ENCODE measurements at places on chromosomes 16 and 17.

DNA sequence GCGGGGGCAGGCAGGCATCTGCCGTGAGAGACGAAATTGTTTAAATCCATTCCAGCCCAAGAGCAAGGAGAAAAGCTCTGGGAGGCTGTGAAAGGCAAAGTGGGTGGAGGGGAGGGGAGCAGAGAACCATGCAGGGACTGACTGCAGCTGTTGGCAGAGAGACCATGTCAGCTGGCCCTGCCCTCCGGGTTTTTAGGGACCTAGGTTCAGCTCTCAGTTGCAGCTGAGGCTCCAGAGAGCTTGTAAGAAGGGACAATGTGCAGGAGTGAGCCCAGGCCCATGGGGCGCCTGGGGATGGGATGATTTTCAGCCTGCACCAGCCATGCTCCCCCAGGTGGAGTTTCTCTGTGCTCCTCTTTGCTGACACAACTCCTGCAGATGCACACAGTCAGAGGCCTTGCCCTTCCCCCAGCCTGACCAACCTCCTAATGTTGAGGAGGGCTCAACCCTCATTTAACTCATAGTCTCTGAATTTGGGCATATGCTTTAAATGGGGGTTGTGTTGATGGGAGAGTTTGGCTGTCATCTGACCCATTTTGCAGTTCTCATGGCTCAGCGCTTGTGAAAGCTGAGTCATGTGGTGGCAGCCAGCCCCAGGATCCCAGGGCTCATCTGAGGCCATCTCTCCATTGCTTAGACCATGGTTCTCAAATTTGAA is 70.9 kb downstream of the PLXDC1 start:
- peak; percentile 30 for DNase-seq

DNA sequence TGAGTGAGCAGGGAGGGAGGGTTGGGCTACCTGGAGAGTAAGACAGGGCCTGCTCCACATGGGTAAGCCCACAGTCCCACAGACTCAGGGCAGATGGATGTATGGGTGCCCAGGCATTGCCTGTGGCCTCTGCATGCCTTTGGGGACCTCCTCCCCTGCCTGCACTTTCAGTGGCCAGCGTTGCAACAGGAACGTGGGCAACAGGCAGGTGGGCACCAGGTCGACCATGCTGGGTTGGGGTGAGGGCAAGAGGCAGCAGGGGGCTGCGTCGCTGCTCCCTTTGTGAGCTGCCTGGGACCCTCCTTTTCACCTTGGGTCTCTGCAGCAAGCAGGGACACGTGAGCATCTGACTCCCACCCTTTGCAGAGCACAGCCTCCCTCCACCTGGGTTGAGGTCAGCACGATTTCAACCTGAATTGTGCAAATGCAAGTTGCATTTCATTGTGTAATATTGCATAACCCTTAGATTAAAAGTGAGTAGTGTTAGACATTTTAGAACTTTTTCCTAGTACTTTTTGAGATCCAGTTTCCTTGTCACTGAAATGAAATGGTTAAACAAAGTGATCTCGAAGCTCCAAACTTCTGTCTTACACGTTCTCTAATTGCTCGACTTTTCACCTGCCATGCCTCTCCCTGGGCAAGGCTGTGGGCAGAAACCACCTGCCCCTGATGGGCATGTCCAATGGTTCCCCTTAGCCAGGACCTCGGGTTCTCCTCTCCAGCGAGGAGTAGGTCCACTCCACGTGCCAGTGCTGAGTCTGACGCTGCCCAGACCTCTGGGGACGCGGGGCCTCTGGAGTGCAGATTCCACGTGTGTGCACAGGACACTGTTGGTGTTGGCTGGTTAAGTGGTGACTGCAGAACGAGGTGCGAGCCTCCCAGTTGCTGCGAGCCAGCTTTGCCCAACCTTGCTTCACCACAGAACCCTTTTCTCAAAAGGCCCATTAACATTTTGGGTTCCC is 32.9 kb upstream of the IL17C start:
- DNase-seq: no peak

DNA sequence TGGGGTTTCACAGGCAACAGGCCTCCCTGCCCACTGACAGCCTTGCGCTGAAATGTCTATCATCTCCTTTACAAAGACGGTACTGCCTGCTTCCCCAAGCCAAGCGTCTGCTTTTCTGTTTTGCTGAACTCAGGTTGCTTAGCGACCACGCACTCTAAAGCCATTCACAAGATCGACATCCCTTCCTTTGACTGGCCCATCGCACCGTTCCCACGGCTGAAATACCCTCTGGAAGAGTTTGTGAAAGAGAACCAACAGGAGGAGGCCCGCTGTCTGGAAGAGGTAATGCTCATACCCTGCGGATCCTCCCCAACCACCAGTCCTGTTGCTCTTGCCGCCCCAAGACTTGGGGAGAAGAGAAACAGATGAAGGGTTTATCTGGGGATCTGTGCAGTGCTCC is 28.7 kb downstream of the TMEM186 start:
- no peak for DNase-seq

GRCh38 chr17:7502987-7503386 is 18.8 kb downstream of the POLR2A start:
- DNase-seq: no peak

DNA sequence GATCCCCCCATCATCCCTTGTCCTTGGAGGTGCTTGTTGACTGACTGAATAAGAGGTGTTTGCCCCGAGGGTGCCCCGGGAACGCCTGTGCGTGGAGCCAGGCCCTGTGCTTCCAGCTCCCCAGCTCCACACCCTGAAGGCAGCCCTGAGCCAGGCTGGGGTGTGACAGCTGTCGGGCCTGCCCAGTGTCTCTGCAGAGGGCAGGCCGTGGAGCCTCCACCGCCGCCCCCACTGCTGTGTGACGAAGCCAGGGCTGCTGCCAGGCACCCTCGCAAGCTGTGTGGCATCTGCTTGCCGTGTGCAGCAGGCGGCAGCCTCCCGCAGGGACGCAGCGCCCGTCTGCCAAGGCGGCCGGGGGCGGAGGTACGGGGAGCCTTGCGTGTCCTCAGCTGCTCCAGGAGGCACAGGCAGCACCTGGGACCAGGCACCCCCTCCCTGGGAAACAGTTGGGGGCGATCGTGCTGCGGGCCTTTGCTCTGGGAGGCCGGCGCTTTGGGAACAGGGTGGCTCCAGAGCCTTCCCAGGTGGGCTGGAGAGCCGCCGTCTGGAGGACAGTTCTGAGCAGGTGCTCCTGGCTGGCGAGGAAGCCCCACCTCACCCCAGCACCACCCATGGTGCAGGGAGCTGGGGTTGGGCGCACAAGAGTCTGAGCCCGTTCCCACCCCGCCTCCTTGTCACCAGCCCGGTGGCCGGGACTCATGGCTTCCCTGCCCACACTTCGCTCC is 26.6 kb downstream of the GSE1 start:
- DNase-seq: peak; percentile 89

- peak; percentile 84 for DNase-seq
Measured at GRCh38 chr16:87492721-87493607, at the start of gene ZCCHC14. Gene ZCCHC14, minus strand, starts transcription at chr16:87493024. Its CDS starts 786 bp downstream, at chr16:87492238.

DNA sequence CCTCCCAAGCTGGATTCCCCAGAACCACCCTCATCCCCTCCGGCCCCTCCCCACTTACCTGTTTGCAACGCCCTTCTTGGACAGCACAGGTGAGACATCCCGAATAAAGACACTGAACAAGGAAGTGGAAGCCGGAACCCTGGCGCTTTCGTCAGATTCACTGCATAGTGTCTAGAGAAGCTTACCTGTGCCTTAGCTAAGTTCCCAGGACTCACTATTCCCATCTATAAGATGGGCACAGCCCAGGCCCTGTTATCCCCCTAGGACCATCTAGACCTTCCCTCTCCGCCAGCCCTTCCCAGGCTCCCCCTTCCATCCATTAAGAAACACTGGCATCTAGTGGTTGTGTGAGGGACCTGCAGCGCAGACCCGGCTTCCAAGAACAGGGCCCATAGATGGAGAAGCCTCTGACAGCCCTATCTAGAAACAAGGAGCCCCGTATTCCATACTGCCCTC is 26.9 kb upstream of the RPL38 start:
- peak; percentile 93 for DNase-seq

DNA sequence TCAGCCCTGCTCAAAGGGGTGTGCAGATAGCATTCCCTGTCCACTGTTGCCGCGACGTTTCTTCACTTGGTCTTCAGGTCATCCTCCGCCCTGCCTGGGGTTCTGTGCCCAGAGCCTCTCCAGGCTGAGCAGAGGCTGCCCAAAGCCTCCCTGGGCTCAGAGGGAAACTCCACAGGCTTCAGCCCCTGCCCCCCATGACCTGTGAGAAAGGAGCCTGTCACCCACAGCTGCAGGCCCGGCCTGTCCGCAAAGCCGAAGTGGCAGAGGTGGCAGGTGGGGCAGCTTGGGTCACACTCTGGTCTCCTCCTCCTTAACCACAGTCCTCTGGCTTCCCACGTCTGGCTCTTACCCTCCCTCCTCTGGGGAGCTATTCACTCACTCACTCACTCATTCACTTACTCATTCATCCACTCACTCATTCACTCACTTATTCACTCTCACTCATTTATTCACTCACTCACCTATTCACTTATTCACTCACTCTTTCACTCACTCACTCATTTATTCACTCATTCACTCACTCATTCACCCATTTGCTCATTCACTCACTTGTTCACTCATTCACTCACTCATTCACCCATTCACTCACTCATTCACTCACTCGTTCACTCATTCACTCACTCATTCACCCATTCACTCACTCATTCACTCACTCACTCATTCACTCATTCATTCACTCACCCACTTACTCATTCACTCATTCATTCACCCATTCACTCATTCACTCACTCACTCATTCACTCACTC is 7.1 kb upstream of the CPSF4L start:
- no peak for DNase-seq

GRCh38 chr16:83356266-83356665 is 451.5 kb upstream of the HSBP1 start:
- peak; percentile 50 for DNase-seq

DNA sequence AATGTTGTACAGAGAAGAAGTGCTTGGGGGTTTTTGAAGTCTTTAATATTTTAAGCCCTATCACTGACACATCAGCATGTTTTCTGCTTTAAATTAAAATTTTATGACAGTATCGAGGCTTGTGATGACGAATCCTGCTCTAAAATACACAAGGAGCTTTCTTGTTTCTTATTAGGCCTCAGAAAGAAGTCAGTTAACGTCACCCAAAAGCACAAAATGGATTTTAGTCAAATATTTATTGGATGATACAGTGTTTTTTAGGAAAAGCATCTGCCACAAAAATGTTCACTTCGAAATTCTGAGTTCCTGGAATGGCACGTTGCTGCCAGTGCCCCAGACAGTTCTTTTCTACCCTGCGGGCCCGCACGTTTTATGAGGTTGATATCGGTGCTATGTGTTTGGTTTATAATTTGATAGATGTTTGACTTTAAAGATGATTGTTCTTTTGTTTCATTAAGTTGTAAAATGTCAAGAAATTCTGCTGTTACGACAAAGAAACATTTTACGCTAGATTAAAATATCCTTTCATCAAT is 57.8 kb downstream of the HLF start:
- no peak for DNase-seq

DNA sequence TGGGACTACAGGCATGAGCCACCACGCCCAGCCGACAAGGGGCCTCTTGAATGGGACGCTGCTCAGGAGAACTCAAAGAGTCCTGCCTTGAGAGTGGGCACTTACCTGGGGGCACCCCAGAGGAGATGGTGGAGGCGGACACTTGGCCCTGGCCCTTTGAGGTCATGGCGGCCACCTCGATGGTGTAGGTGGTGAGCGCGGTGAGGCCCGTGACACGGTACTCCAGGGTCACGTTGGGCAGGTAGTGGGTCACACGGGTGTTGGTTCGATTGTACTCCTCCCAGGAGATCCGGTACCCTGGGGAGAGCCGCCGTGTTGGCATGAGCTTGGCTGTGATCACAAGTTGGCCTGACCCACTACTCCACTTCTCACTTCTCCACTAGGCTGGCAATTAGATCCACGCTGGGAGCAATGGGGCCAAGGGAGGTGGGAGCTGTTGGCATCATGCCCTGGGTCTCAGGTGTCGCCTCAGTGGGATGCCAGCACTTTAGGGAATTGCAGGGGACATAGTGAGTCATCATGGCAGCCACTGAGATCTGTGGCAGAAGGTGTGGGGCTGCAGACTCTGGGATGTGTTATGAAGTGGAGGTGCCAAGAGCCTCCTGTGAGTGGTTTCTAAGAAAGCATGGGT is 89.2 kb upstream of the CDC42EP4 start:
- DNase-seq: no peak

- DNase-seq: peak; percentile 52
Measured at GRCh38 chr17:39174920-39175694, 9.1 kb upstream of the ARL5C start.

GRCh38 chr16:72936408-72936807 is 111.5 kb downstream of the ZFHX3 start:
- DNase-seq: no peak

- no peak for DNase-seq
Measured at GRCh38 chr17:31740611-31741082, 118.4 kb downstream of the COPRS start.

DNA sequence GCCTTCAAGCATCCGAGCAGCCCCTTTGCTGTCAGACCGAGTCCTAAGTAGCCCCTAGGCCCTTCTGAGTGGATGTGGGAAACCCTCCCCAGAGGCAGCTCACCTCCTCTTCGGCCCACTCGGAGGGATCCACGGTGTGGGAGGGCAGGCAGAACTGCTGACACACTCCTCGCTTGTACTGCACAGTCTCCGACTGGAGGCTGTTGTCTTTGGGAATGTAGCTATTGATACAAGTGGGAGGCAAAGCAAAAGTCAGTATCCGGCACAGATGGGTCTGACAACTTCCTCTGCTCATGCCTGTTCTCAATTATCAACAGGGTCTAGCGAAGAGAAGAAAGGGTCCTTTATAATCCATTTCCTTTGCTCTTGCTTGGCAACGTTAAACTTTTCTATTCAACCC is 25.9 kb upstream of the FOXJ1 start:
- DNase-seq: no peak

All from NCI-H1694 treated with DMSO at 0.1 percent for 48 hours (cell line).